ENCODE measurements at places on chromosomes 2 and 18. TPM values are rescaled to one million over a fixed set of nuclear protein-coding genes. Genes with fewer than 3 reads are reported as not detected.

- no peak for DNase-seq
These were observed 101.0 kb downstream of the NBAS start for GRCh38 chr2:15460112-15460620.

DNA sequence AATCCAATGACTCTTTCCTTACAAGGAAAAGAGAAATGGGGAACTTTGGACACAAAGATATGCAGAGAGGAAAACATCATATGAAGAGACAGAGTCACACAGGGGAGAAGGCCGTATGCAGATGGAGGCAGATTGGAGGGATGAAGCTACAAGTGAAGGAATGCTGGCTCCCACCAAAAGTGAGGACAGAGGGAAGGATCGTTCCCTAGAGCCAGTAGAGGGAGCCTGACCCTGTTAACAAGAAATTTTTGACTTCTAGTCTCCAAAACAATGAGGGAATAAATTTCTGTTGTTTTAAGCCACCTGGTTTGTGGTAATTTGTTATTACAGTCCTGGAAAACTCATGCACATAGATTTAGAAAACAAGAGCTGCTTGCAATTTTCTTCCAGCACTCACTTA, 169.3 kb downstream of the PMAIP1 start:
- DNase-seq: no peak

DNA sequence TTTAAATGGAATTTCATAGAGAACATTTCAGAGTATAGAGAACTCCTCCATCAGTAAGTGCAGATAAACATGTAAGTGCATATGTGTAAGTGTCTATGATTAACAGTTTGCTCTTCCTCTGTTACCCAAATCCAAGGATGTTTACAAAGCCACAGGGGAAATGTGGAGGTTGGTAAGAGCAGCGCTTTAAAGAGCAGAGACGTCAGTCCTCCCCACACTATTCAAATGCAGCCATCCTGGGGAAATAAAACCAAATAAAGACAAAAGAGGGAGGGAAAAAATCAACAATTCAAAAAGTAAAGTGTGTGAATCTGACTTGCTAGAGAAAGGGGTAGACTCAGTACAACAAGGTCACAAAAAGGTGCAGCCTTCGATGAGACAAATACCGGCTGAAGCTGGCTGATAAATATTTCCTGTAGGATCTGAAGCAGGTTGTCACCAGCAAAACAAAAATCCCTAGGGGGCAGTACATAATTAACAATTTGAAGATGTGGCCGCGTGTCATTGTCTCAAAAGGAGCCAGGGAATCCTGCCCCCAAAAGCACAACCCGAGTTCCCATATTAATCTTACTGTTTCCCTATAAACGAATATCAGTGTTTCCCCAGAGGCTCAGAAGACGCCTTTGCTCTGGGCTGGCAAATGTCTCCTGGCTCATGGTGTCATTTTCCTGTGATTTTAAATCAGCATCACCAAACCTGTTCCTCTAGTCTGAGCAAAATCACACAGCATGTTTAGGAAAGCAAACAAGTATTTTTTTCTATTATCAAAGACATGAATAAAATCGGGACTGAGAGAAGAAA, 216.5 kb downstream of the CDCA7 start:
- DNase-seq: no peak

- no peak for DNase-seq
These were observed 241.3 kb downstream of the MREG start for GRCh38 chr2:215772003-215772402.

- no peak for DNase-seq
These were observed 211.0 kb downstream of the KCNE4 start for GRCh38 chr2:223262946-223263345.

GRCh38 chr18:26468931-26469340, 79.4 kb downstream of the KCTD1 start:
- DNase-seq: peak; percentile 69

DNA sequence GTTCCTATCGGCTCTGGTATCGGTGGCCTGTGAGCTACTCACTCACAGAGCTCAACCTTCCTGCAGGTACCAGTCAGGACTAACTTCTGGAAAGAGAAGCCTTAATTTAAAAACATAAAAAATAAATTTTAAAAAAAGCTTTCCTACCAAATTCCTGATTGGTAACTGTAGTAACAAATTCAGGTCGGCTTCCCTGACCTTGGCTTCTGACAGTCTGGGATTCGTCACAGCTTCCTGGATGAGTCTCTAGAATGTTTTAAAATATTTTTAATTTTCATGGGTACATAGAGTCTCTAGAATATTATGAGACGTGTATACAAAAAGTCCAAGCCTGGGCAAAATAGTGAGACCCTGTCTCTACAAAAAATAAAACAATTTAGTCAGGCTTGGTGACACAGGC, 45.0 kb upstream of the MTCL1 start:
- no peak for DNase-seq

DNA sequence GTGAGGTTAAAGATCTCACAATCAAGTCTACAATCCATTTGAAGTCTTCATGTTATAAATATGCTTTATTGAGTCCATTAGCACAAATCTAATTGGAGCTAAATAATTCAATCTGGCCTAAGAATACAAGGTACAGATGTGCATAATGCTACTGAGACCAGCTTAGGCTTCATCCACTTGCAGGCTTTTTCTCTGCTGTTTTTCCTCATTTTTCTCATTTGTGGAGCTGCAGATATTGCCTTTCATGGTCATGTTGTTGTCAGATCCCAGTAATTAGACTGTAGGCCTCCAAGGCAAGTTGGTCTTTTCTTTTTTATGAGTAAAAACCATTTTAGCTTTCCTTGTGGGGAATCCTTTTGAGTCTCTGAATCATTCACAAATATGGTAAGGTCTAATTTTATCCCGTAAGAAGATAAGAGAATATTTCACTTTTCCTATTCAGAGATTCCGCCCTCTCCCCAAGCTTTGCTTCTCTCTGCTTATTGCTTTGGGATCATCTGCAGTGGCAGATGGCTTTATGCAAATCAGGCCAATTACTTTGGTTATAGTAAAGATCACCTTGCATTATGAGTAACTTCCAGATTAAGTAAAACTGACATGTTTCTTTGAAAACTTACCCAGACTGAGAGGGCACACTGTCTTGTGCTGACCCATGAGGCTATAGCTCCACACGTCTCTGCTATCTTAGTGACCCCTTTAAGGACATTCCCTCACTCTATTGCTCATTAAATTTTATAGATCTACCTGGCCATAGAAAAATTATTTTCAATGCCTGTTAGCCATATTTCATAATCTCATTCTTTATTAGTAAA, 80.9 kb downstream of the MGAT5 start:
- DNase-seq: no peak

DNA sequence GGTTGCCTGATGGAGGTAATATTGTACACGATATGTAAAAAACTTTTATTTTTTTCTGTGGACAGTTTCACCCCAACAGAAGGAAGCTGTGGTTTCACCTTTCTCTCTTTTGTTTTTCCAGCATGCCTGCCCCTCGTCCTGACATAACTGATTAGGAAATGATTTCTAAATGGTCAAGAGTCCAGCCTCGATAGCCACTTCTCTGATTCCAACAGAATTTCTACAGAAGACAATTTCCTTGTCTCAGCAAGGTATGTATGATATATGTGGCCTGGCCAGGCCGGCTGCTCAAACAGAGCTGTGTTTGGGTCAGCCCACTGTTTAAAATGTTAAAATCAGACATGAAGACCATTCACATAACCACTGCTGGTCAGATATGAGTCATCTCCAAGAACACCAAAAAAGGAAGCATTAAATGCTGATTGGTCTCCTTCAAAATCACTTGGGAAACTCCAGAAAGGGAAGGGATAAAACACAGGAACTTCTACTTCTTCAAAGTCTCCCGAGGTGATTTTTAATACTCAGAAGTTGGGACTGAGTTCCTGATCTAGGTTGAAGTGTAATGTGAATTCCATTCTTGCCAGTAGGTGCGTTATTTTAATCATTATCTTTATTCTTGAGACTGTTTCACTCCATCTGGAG, 22.3 kb downstream of the ATP8B1 start:
- DNase-seq: peak; percentile 7

The RSAD2 gene
- total RNA-seq: 0.49 TPM

DNA sequence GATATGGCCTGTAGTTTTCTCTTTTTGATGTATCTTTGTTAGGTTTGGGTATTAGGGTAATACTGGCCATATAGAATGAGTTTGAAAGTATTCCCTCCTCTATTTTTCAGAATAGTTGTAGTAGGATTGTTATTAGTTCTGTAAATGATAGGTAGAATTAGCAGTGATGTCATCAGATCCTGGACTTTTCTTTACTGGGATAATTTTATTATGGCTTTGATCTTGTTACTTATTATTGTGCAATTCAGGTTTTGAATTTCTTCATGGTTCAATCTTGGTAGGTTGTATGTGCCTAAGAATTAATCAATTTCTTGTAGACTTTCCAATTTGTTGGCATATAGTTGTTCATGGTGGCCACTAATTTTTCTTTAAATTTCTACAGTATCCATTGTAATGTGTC, 916.6 kb downstream of the CCDC85A start:
- no peak for DNase-seq

- DNase-seq: no peak
These were observed 101.8 kb downstream of the XRCC5 start for GRCh38 chr2:216210701-216211540.

GRCh38 chr18:4157352-4157751, 297.8 kb downstream of the DLGAP1 start:
- no peak for DNase-seq

- no peak for DNase-seq
These were observed 34.8 kb downstream of the ASB1 start for GRCh38 chr2:238461491-238461890.

GRCh38 chr2:44107974-44108373, 60.7 kb upstream of the PPM1B start:
- DNase-seq: no peak

The STEAP3 gene
- total RNA-seq: 31.6 TPM

- DNase-seq: no peak
These were observed 24.3 kb downstream of the BABAM2 start for GRCh38 chr2:27914805-27915175.

The VIT gene
- not detected for total RNA-seq

DNA sequence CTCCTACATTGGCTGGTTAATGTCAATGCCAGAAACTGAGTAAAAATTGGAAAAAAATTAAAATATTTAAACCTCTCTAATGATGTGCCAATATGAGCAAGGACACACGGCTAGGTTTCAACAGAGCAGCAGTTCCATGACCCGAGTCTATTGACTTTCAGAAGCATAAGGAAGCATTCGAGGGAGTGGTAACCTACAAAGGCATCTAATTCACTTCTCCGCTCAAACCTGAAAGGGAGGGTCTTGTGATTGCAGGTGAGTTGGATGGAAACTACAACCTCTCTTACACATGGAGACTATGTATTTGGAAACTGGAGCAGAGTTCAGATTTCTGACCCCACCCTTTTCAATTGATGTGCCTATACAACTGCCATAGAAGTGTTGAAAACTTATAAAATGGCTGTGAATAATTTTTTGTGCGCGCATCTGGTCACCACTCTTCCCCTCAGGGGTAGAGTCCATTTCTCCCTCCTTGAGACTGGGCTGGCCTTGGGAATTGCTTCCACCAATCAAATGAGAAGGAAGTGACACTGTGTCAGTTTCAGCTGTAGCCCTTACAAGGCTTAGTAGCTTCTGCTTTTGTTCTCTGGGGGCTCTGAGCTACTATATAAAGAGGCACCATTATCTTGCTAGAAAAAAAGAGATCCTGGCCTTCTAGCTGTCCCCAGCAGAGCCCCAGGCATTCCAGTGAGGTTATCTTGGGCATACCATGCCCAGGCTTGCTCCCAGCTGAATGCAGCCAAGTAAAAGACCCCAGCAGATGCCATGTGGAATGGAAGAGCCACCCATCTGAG, 278.0 kb downstream of the EPHA4 start:
- DNase-seq: no peak

- no peak for DNase-seq
These were observed 614.6 kb downstream of the SUCLG1 start for GRCh38 chr2:83844490-83844889.

Data from K562 (cell line).